ENCODE measurements at places on chromosomes 2 and 18.

DNA sequence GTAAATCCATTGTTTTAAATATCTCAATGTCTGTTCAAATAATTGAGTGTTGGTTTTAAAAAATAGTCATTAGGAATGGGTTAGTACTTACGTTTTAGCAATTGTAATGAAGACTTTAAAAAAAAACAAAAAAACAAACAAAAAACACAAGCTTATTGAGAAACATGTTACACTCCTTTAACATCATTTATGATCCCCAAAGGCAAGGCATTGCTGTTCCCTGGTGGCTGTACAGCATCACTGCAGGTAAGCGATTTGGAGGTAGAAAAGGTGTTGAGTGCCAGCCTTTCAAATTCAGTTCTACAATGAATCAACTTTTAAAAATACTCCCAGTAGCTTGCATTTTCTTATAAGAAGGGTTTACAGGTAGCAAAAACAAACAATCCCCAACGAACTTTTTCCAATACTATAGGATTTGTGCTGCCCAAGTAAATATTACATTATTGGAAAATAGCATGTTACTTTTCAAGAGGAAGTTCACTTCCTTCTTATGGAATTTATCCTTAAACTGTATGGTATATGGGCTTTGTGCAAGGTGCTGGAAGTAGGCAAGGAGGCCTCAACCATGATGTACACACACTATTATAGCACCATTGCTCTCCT, 27.5 kb downstream of the CNRIP1 start:
- no peak for DNase-seq

DNA sequence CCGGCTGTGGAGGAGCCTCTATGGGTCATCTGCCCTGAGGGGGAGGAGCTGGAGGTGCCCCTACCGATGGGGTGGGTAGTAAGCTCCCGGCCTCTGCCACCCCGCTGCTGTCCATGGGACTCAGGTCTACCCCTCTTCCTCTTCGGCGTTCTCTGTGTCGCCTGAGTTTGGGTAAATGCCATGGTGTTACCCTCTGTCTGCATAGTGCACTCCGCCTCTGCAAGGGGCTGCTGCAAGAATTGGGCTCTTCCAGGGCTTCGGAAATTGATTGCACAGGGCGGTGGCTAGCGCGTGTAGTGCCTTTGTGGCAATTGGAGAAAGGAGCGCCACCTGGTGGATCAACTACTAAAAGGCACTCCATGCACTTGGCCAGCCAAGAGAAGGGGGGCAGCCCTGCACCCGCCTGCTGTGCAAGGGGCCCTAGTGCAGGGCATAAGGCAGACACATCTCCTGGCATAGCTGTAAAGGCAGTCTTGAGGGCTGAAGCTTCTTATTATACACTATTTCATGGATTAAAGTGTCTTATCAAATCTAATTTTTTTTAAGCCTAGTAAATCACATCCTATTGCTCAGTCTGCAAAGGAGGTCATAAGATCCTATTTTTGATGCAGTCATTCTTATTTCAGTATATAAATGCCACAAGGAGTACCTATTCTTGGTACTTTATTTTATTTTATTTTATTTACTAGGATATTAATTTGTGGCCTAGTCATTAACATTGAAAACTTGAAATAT, 308.9 kb downstream of the PDE11A start:
- peak; percentile 88 for DNase-seq

DNA sequence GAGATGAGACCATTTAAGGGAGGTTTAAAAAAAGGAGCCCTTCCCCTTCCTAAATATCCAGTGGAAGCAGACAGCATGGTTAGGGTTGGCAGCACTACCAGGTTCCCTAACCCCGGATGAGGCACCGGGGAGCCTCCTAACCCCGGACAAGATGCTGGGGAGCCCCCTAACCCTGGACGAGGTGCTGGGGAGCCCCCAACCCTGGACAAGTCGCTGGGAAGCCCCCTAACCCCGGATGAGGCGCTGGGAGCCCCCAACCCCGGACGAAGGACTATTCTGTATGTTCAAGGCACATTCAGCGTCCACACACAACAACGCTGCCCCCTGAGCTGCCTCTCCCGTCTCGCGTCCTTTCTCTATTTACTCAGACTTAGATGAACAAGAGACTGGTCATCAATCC, 51.9 kb downstream of the ANKMY1 start:
- DNase-seq: no peak

DNA sequence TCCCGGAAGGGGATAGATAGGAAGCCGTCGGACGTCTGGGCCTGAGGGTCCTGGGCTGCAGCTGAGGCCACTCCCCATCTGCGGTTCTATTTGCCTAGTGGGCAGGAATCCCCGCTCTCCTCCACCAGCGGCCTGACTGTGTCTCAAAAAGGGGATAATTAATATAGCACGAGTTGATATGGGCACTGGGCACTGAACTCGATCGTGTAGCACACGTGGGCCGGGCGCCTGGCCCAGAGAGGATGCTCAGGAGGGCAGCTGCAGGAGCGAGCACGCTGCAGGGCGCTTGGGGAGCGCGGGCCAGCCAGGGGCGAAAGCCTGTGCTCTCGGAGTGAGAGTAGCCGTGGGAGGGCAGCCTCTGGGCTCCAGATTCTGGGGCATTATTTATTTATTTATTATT, 8.8 kb upstream of the GBX2 start:
- DNase-seq: no peak

- DNase-seq: no peak
Observed at GRCh38 chr2:206045251-206045650, 40.7 kb downstream of the INO80D start.

DNA sequence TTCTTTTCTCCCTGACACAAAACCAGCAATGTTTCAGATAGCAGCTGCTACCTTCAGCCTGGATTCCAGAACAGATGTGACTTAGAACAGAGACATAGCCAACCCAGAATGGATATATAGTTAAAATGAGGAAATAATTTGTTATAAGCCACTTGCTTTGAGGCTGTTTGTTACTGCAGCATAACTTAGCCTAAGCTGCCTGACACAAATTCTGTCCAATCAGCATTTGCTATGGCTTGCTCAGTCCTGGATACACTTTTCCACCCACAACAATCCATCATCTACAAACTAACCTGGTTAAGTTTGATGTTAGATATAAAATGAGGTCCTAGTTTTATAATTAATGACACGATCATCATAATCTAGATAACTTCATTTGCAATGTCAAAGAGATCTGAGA, 480.4 kb downstream of the NR4A2 start:
- DNase-seq: no peak

DNA sequence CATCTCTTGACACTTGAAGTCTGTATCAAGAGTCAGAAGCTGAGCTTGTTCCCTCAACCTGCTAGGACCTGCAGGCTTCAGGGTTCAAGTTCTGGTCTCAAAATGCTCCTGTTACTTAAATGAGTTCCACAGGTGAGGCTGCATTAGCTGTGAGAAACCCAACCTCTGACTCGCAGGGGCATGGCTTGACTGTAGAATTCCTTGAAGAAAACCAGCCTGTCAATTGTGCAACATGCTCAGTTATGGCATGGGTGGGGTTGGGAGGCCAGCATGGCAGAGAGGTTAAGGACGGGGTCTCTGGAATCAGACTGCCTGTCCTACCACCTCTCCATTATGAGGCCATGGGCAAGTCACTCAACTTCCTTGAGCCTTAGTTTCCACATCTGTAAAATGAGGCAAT, 235.8 kb downstream of the EN1 start:
- no peak for DNase-seq

DNA sequence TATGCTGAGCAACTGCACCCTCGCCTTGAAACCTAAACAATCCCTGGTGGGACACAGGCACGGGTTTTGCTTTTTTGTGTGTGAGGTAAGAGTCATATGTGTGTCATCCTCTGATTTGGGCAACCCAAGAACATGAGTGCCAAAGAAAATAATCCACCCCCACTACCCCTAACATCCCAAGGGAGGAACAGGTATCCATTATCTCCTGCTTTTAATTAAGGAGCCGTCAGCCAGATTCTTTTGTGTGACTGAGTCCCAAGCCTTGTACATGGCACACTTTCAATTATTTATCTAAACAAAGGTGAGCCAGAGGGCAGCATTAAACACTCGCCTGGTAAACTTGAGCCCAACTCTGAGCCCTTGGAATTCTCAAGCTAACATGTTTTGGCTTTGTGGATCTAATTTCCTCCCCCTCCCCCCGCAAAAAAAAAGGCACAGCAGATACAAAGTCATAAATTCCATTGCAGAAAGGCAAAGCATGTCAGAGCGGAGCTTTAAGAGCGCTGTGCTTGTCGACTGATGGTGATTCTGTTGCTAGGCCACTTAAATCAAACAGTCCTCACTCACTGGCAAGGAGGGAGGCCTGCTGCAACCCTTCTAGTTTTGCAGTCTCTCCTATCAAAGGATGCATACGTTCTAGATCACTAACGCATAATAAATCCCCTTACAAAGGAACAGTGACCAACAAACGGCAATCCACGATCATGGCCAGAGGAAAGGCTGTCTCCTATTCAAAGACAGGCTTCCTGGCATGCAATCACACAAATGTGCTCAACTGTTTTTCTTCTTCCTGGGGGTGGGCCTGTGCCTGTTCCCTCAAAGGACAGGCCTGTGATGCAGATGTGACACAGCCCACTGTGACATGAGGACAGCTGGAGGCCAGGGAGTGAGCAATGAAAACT, 143.5 kb upstream of the LMAN1 start:
- no peak for DNase-seq

DNA sequence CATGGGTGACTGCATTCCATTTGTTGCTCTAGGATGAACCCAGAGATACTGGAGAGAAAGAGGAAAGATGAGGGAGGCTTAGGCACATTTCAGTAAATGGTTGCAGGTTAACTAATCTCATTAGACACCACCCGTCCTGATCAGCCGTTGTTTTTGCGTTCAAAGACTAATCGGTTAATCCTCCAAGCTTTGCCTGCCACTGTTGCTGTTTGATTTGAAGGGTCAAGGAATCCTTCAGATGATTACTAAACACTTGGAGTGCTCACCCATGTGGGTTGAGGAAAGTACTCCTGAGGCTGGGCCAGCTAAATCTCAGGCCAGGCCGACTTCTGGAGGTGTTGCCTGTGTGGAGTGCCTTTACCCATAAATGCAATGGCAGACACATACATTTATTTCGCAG, 8.6 kb downstream of the SH3RF3 start:
- DNase-seq: no peak

DNA sequence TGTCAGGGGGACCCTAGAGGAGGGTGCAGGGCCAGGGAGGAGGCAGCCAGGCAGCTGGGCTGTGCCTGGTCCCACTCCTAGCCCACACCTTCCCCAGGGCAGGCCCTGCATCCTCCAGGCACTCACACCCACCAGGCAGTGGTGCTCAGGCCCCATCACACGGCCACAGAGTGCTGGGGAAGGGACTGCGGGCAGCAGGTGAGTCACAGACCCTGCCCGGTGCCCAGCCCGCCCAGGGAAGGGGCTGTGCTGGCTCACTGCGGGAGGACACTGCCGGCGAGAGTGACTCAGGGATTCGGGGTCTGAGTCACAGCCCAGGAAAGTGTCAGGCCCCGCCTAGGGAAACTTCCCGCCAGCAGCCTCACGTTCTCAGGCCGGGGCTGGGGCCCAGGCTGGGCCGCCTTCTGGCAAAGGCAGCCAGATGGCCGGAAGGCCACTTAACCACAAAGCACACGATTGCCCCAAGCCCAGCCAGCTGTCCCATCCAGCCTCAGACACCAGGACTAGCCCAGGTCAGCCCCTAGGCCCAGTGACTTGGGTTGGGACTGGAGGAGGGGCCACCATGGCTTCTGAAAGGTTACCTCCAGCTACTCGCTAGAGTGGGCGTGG, 42.2 kb downstream of the BIN1 start:
- peak; percentile 86 for DNase-seq

GRCh38 chr2:198639580-198639979, 818.2 kb downstream of the SATB2 start:
- DNase-seq: no peak

- no peak for DNase-seq
Observed at GRCh38 chr2:38935568-38936172, 46.0 kb downstream of the ARHGEF33 start.

GRCh38 chr18:52829876-52830405, 489.9 kb downstream of the DCC start:
- DNase-seq: no peak

GRCh38 chr2:79876430-79876829, 363.6 kb downstream of the CTNNA2 start:
- no peak for DNase-seq

GRCh38 chr2:28137221-28137620, 246.7 kb downstream of the BABAM2 start:
- DNase-seq: no peak

GRCh38 chr2:232341061-232341738, 37.4 kb upstream of the ALPP start:
- no peak for DNase-seq

- no peak for DNase-seq
Observed at GRCh38 chr2:239712755-239713154, 311.9 kb upstream of the HDAC4 start.

DNA sequence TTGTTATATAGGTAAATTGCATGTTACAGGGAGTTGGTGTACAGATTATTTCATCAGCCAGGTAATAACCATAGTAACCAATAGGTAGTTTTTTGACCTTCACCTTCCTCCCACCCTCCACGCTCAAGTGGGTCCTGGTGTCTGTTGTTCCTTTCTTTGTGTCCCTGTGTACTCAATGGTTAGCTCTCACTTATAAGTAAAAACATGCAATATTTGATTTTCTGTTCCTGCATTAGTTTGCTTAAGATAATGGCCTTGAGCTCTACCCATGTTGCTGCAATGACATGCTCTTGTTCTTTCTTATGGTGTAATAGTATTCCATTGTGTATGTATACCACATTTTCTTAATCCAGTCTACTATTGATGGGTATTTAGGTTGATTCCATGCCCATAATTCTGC, 233.7 kb upstream of the EPC2 start:
- no peak for DNase-seq

DNA sequence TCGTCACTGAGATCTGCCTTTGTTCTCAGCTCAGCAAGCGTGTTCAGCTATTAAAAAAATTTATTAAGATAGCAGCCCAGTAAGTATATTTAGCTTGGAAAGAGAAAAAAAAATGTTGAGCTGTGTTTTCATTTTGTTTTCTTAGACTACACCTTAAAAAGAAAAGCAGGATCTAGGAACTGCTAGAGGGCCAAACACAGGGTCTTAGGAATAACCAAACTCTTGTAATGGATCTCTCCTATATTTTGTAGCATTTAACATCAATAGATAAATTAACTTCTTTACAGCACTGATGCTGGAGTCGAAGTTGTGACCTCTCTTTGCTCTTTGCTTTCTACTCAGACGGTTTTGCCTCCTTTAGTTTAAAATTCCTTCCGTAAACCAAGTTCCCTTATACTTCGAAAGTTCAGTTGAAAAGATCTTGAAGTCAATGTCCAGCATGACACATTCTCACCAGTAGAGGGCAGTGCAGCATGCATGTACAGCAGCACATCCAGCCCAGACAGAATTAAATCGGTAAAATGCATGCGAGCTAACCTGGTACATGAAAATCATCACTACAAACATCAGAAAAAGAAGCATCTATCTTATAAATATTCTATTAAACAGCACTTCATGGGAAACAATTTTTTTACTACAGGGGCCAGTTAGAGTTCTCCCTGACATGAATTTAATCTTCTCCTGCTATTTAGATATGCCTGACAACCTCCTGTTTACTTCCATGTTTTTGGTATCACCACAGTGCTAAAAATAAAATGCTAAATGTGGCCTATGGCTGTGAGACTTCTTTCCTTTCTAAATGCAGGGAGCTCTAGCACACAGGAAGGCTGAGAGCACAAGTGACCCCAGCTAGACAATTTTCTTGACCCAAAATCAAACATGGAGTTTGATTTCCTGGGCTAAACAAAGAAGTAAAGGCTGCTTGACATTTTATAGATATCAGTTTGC, 48.2 kb upstream of the MAP3K20 start:
- DNase-seq: peak; percentile 84

GRCh38 chr2:136916131-136916530, 150.8 kb downstream of the THSD7B start:
- DNase-seq: no peak
